ENCODE measurements at places on chromosomes 2 and 18. TPM values are rescaled to one million over a fixed set of nuclear protein-coding genes. Genes with fewer than 3 reads are reported as not detected.

GRCh38 chr18:36522509-36522908 is 225.0 kb downstream of the FHOD3 start:
- DNase-seq, result no peak
- no peak overlapping the region for H3K27ac ChIP-seq
- no peaks in the 10 kb centered on the region for H3K4me1 ChIP-seq
- no peaks in the 10 kb centered on the region for H3K27me3 ChIP-seq

- no peak for DNase-seq
These were observed 6.2 kb downstream of the RNU2-63P start for GRCh38 chr2:88010136-88010535.

CAPG gene
- 108 TPM for total RNA-seq

DNA sequence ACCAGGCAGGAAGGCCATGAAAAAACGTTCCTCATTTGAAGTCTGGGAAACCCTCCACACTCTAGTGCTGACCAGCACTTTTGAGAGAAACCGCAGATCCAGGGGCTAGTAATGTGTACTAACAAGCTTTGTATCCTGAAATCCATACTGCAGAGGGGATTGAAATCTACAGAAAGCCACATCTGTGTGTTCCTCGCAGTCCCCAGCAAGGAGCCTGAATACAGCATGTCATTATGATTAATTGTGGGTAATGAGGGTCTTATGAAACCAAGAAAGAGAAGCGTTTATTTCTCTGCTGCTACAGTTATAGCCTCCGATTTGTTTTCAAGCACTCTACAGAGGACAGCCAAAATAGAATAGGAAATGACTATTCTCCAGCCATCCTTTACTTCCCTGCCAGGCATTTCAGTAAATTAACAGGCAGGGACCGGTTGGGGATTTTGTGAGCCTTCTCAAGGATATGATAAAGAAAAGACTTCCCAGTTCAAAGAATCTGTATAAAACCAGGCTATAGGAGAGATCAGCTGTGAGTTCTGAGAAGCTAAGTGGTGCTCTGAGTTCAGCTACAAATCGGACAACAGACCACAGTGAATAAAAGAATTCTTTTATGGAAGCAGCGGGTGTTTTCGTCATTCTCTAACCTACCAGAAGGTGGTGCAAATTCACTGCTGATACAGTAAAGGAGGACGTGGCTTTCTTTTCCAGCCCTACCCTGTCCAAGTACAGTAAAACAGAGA is 133.4 kb downstream of the INSIG2 start:
- DNase-seq, result peak; percentile 86
- no peak overlapping the region for H3K4me3 ChIP-seq
- no peaks in the 10 kb centered on the region for H3K36me3 ChIP-seq
- peaks cover 68% of the 10 kb centered on the region for H3K27me3 ChIP-seq
- H3K4me1 ChIP-seq, result peaks cover 7% of the 10 kb centered on the region

DNA sequence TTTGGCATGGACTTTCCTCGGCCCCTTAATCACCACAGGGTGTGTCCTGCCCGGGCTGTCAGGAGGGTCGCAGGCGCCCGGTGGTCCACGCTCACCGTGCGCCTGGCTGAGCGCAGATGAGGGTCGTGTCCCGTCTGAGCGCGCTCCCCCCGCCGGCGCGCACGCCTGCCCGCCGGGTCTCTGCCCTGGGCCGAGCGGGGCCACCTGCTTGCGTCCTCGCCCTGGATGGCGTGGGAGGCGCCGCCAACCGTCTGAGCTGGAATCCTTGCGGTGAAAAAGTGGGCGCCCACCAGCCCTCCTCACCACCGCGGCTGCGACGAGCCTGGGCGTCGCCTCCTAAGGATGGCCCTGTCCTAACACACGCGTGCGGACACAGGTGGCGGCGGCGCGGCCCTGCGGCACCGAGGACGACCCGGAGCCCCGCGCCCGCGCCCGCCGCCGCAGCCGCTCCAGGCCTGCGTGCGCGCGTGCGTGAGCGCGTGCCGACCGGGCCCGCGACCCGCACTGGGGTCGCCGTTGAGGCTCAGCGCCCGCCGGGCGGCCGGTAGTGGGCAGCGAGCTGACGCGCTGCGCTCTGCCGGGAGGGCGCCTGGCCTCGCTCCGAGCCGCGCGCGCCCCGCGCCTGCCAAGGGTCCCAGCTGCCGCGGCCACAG is 126.6 kb downstream of the ARHGEF4 start:
- H3K4me3 ChIP-seq, result peak overlapping the region; percentile 45
- peaks cover 6% of the 10 kb centered on the region for H3K4me1 ChIP-seq
- no peak overlapping the region for H3K27ac ChIP-seq
- no peaks in the 10 kb centered on the region for H3K36me3 ChIP-seq

CYTIP gene
- total RNA-seq, result 3.7 TPM

POTEJ gene
- total RNA-seq, result 0.76 TPM

DNA sequence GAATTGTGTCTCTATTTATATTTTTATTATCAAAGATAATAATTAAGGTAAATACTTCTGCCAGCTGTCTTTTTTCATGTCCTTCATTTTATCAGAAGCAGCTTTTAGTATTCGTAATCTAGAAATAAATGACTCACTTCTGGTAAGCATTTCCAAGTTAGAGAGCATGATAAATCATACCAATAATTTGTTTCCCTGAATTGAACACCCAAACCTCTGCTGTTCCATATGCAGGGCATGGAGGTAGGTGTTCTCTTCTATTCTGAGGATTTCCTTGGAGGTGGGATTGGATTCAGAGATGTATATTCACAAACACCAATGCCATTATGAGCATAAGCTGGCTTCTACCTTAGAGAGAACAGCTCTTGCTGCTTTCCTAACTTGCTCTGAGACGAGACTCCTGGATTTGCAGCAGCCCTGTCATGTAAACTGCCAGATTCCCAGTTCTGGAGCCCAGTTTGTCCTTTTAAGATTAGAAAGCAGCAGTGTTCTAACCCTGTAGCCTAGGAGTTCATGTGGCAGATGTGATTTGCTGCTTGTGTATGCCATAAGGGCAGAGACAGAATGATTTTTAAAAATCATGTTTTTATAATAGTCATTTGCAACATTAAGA is 47.5 kb downstream of the SKA1 start:
- no peaks in the 10 kb centered on the region for H3K36me3 ChIP-seq
- H3K27ac ChIP-seq, result peak overlapping the region; percentile 14
- DNase-seq, result no peak
- H3K4me3 ChIP-seq, result no peak overlapping the region
- no peaks in the 10 kb centered on the region for H3K27me3 ChIP-seq

ALPP gene
- total RNA-seq, result 6.5 TPM

- DNase-seq, result no peak
- no peak overlapping the region for H3K27ac ChIP-seq
- H3K27me3 ChIP-seq, result no peaks in the 10 kb centered on the region
- no peaks in the 10 kb centered on the region for H3K4me1 ChIP-seq
- no peak overlapping the region for H3K4me3 ChIP-seq
These were observed 51.2 kb downstream of the MYO3B start for GRCh38 chr2:170229125-170229524.

DNMT3A gene
- total RNA-seq, result 49.5 TPM

PSTPIP2 gene
- total RNA-seq, result 21.2 TPM

FAM228A gene
- total RNA-seq, result 0.24 TPM

DNA sequence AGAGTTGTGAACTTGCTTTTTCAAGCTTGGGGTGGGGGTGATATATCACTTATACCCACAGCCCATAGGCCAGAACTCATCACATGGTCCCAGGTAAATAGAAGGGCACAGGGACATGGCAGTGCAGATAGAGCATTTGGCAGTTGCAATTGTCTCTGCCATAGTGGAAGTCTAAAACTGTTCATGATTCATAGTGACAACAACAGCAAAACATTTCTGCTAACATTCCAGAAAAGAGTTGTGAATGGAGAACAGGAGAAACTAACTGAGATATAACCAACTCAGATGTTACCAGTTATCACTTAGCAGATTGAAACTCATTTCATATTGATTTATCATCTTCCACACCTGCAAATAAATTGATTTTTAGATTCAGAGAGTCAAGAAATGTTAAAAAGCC is 278.6 kb upstream of the KYNU start:
- no peak for DNase-seq
- H3K4me3 ChIP-seq, result no peak overlapping the region
- no peaks in the 10 kb centered on the region for H3K36me3 ChIP-seq
- H3K4me1 ChIP-seq, result no peaks in the 10 kb centered on the region

GRCh38 chr2:77397763-77398162 is 124.4 kb downstream of the LRRTM4 start:
- H3K36me3 ChIP-seq, result no peaks in the 10 kb centered on the region
- H3K4me3 ChIP-seq, result no peak overlapping the region
- no peaks in the 10 kb centered on the region for H3K27me3 ChIP-seq

DNA sequence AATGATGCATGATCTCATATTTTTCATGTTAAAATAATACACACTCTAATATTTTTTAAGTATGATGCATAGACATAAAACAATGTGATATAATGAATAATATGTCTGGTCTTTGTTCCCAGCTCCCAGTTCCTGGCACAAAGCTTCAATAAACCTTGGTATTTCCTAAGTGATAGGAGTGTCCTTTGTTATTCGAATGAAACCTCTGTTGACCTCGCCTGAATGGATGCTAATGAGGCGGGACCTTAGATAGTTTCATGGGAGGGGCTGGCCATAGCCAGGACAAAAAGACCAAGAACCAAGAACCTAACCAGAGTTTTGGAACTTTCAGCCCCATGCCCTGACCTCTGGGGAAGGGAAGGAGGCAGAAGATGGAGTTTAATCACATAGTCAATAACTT is 257.7 kb upstream of the COPS8 start:
- no peak for DNase-seq
- peak overlapping the region; percentile 61 for H3K27ac ChIP-seq
- H3K4me1 ChIP-seq, result peaks cover 27% of the 10 kb centered on the region
- no peak overlapping the region for H3K4me3 ChIP-seq
- H3K27me3 ChIP-seq, result no peaks in the 10 kb centered on the region

GRCh38 chr2:3463186-3463835 is 56.0 kb downstream of the ADI1 start:
- no peaks in the 10 kb centered on the region for H3K36me3 ChIP-seq
- H3K4me3 ChIP-seq, result no peak overlapping the region
- no peaks in the 10 kb centered on the region for H3K4me1 ChIP-seq
- H3K27ac ChIP-seq, result no peak overlapping the region
- no peaks in the 10 kb centered on the region for H3K27me3 ChIP-seq

SLC14A1 gene
- 0.88 TPM for total RNA-seq

CAPN14 gene
- total RNA-seq, result 0.33 TPM

- no peak overlapping the region for H3K27ac ChIP-seq
- no peaks in the 10 kb centered on the region for H3K36me3 ChIP-seq
- no peak for DNase-seq
These were observed 63.1 kb upstream of the LYPD1 start for GRCh38 chr2:132733094-132733493.

DNA sequence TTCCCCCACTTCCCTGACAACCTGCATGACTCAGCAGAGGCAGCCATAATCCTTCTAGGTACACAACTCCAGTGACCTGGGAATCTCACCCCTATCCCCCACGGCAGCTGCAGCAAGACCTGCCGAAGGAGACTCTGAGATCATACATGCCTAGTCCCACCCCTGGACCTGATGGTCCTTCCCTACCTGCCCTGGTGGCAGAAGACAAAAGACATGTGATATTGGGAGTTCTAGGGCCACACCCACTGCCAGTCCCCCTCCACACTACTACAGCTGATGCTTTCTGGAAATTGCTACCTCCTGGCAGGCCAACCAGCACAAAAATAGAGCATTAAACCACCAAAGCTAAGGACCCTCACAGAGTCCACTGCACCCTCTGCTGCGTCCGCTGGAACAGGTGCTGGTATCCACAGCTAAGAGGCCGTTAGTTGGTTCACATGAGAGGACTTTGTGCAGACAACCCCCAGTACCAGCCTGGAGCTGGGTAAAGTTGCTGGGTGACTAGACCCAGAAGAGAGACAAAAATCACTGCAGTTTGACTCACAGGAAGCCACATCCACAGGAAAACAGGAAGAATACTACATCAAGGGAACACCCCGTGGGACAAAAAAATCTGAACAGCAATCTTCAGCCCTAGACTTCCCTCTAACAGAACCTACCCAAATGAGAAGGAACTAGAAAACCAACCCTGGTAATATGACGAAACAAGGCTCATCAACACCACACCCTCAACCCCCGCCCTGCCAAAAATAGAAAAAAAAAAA is 12.5 kb downstream of the MARCO start:
- no peak overlapping the region for H3K4me3 ChIP-seq
- no peaks in the 10 kb centered on the region for H3K36me3 ChIP-seq
- H3K4me1 ChIP-seq, result no peaks in the 10 kb centered on the region
- H3K27me3 ChIP-seq, result no peaks in the 10 kb centered on the region

- H3K4me3 ChIP-seq, result no peak overlapping the region
- H3K4me1 ChIP-seq, result peaks cover 18% of the 10 kb centered on the region
- no peaks in the 10 kb centered on the region for H3K27me3 ChIP-seq
- no peaks in the 10 kb centered on the region for H3K36me3 ChIP-seq
- no peak for DNase-seq
These were observed 2.4 kb downstream of the MTCL1 start for GRCh38 chr18:8707556-8708300.

DNA sequence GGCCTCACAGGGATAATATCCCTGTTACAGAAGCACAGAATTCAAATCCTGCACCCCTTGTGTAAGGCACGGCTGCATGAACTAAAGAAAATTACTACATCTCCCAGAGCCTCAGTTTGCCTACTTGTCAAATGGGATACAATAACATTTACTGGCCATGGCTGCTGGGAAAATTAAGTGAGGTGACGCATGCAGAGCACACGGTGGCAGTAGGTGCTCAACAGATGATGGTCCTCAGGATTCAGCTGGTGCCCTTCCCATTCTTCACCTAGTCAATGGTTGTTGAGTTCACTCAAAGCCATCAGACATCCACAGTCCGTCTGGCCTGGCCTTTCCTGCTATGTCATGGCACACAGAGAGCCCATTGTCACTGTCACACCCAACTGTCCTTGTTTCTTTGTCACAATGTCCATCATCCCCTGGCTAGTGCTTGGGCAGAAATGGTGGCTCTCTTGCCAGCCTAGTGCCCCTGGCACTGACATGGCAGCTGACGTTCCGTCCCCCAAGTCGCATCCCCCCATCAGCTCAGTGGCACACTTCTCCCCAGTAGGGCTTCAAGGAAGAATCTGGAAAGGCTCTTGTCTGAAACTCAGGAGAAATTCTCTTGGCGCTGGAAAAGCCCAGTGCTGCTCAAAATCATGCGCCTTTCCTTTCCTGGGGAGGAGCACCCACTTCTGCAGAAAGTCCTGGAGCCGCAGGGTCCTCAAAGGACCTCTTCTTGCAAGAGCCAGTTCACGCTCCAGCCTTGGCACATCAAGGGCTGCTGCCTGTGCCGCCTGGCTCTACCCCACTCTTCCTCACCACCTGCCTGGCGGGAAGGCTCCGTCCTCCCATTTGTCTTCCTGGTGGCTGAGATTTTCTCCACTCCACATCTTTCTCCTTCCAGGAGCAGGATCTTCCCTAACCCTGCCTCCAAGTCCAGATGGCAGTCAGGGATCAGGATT is 55.9 kb upstream of the SLC66A3 start:
- no peaks in the 10 kb centered on the region for H3K27me3 ChIP-seq
- no peaks in the 10 kb centered on the region for H3K4me1 ChIP-seq
- H3K27ac ChIP-seq, result no peak overlapping the region
- no peak for DNase-seq
- H3K36me3 ChIP-seq, result no peaks in the 10 kb centered on the region

HOXD4 gene
- 0.70 TPM for total RNA-seq

Data from hepatocyte (in vitro differentiated cells).